Endothelial cell of umbilical vein (primary cell): ENCODE measurements at places on chromosomes 7 and 10. TPM values are rescaled to one million over a fixed set of nuclear protein-coding genes. Genes with fewer than 3 reads are reported as not detected.

Gene LIPN
- not detected in 2 replicates for total RNA-seq

Gene CLRN3
- not detected in 2 replicates for total RNA-seq

Gene ZNF503
- total RNA-seq: 2.2 and 2.7 TPM in 2 replicates

Gene GALNT17
- total RNA-seq: not detected in 2 replicates

GRCh38 chr10:104351919-104352318, 1.7 kb upstream of the CFAP58 start:
- DNase-seq: no peak

DNA sequence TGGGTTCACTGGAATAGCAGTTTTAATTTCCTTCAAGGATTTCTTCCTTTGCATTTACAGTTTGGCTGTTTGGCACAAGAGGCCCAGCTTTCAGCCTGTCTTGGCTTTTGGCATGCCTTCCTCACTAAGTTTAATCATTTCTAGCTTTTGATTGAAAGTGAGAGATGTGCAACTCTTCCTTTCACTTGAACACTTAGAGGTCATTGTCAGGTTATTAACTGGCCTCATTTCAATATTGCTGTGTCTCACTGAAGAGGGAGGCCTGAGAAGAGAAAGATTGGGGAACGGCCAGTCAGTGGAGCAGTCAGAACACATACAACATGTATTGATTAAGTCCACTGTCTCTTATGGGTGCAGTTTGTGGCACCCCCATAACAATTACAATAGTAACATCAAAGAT, 33.9 kb downstream of the PTTG1IP2 start:
- no peak for DNase-seq

- no peak for DNase-seq
Observed at GRCh38 chr7:45446195-45446944, 127.8 kb upstream of the ADCY1 start.

- DNase-seq: no peak
Observed at GRCh38 chr10:119703903-119704508, 21.8 kb upstream of the INPP5F start.

DNA sequence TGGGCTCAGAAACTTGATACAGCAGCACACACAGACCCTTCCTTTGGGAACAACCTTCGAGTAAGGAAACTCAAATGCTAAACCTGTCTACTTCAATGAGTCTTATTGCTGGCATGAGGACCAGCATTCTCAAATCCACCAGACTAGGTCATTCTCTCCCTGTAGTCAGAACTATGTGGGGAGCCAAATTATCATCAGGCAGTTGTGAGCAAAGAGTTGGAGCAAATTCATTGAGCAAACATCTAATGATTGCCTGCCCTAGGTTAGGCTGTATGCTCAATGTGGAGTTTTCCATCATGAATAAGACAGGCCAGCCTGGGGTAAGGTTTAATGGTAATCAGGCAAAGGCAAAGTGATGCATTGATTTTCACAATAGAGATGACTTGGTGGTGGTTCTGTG, 3.6 kb downstream of the EPDR1 start:
- DNase-seq: no peak

DNA sequence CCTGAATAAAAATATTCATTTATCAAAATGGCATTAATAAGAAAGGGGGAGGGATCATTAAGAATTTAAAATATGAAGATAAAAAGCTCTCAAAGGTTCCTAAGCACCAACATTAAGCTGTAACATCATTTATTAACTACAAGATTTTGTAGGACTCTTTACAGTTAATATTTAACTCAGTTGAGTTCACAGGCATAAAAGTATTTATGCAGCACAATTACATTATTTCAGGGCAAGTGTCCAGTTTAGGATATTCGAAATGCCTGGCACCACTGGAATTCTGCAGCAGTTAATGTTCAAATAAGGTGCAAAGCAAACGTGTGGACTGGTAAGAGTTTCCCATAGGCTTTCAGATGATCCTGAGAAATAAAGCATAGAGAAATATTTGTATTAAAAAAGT, 30.5 kb downstream of the NPS start:
- DNase-seq: no peak

- no peak for DNase-seq
Observed at GRCh38 chr7:29291723-29292618, 97.4 kb downstream of the CHN2 start.
